ENCODE measurements at places on chromosomes 2 and 18. TPM values are rescaled to one million over a fixed set of nuclear protein-coding genes. Genes with fewer than 3 reads are reported as not detected.

DNA sequence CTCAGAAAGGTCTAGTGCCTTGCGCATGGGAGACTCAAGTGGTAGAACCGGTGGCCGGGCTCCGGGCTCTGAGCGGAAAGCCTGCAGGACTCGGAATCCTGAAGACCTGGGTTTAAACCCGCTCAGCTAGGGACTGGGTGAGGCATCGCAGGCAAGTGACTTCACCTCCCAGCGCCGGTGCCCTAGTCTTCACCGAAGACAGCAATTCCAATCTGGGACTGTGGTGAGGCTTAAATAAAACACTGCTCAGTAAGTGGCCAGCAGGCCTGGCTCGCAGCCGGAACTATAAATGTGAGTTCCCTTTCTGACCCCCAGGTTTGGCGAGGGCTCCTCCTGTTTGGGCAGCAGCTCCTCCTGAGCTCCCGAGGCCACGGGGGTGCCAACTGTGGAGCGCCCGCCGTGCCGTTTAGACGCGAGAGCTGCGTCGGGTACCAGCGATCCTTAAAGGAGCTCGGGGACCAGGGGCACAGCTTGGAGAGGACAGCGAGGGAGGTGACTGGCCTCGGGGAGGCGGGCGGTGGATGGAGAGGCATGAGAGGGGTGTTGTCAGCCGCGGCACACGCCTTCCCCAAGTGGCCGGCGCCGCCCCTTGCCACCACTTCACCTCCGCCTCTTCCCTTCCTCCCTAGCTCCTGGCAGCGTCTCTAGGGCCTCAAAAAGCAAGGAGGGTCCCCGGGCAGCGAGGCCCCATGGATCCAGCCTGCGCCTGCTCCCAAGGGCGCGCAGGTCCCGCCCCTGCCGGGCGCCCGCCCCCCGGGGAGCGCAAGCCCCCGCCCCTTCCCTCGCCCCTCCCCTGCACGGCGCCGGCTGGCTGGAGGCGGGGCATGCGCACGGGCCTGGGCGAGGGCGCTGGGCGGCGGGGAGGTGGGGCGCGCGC lies 757 bp upstream of the MTCL1 start:
- DNase-seq, result peak; percentile 60

DNA sequence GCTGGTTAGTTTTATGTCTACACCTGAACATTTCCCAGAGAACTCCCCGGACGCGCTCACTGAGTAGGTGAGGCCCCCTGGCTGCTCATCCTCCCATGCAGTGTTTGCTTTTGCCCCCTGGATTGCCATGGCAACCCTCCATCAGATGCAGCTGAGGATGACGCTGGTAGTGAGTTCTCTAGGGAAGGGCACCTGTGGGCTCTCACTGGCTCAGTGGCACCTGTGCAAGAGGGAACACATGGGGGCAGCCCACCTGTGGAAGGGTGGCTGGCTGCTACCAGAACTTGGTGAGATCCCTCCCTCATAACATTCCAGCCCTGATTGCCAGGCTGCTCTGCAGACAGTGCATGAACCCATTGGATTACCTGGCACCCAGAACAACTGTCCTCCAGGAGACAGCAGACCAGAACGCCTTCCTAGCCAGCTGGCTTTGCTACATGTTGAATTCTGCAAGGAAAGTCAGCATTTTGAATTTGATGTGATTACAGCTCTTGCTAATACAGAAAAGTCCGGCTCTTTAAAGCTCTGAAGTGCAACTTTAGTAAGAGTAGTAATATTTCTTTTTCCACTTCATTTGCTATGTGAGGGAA lies 21.7 kb downstream of the COA5 start:
- DNase-seq, result no peak

- DNase-seq, result no peak
Observed at GRCh38 chr2:175205523-175205922, 24.0 kb upstream of the ATP5MC3 start.

DNA sequence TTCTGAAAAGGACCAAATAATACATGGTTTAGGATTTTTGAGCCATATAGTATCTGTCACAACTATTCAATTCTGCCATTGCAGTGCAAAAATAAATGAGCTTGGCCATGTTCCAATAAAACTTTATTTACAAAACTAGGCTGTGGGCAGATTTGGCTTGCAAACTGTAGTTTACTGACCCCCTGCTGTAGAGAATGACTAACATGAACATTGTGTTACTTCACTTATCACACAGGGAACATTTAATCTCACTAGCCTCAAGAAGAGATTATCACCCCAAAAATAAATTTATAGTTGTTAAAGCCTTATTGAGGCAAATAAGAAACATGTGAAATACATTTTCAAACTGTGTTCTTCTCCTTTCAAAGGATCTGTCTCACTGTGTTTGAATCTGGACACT lies 766.2 kb downstream of the MBD2 start:
- no peak for DNase-seq

SFTPB gene
- total RNA-seq, result not detected

DNA sequence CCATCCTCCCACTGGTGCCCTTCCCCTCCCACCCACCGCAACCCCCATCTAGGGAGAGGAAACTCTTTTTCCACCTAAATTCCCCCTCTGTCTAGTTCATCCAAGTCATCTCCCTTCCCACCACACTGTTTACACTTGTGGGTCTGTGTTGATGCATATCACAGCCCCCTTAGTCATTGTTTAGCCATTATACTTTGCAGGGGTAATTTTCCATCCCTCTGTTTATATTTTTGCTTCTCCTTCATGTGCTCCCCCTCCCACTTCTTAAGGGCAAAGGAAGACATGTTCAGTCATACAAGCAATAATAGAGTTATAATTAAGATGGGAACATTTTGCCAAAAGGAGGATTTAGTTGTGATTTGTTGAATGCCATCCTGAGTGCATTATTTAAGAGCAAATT lies 187.8 kb upstream of the TNP1 start:
- DNase-seq, result no peak

GRCh38 chr18:57051021-57051656 lies 95.7 kb upstream of the BOD1L2 start:
- DNase-seq, result no peak

- no peak for DNase-seq
Observed at GRCh38 chr2:232333361-232334135, 45.0 kb upstream of the ALPP start.

DNA sequence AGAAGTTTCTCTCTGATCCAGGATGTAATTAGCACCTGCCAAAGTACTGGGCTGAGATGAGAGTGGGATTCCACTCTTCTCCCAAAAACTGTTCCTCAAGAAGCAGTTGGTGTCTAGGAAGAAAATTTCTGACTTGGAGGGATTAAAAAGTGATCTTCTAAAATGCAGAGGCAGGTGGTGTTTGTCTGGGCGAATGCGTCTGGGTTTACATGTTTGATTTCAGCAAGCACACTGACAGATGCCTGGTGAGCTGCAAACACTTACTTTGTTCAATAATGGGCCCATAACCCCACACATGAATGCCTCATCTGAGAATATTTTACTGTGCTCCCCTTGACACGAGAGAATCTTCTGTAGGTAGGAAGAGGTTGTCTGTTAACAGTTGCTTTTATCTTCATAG lies 24.3 kb upstream of the KCNF1 start:
- DNase-seq, result no peak
